ENCODE measurements at places on chromosomes 6 and 20.

- DNase-seq: peak; percentile 27
Measured at GRCh38 chr6:134034961-134035822, 17.2 kb downstream of the SLC2A12 start.

DNA sequence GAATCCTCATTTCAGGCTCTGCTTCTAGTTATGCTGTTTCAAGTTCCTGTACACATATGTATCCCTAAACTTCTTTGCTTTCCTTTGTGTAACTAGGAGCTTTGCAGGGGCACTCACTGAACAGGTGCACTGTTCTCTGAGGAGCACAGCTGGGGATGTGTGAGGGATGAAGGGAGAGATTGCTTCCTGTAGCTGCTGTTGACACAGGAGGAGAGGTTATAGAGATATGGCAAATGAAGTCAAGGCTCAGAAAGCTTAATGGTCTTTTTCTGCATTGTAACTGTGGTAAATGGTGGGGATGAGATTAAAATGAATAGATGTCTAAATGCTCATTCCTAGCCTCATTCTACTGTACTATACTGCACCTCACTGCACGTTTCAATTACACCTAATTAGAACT is 454.3 kb downstream of the BTBD3 start:
- no peak for DNase-seq

DNA sequence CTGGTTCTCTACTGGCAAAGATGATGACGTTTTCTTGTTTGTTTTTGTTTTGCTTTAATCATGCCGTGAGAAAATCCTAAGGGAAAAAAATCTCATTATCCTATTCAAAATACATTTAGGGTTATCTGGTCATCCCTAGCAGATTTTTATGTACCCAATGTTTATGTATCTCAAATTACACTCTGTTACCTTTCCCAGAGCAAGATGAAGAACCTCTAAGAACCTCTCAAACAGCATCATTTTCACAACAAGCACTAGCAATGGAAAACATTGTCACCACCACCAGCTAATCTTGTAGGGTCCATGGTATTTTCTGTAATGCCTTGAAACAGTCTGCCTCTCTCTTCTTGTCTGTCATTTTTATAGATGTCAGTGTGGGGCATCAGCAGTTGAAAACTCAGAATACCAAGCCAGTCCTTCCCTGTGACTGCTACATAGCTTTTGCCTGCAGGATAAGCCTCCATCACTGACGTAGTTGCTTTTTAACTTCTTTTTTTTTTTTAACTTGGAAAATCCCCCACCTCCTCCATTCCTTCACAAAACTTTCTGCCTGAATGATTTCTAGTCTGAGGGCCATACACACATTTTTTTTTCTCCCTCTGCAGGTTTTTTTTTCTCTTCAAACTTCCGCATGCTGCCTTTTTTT is 2.4 kb upstream of the SNAP25 start:
- DNase-seq: no peak

- no peak for DNase-seq
Measured at GRCh38 chr20:57412347-57413029, 21.3 kb downstream of the RBM38 start.

- no peak for DNase-seq
Measured at GRCh38 chr6:154673919-154674318, 59.3 kb upstream of the SCAF8 start.

DNA sequence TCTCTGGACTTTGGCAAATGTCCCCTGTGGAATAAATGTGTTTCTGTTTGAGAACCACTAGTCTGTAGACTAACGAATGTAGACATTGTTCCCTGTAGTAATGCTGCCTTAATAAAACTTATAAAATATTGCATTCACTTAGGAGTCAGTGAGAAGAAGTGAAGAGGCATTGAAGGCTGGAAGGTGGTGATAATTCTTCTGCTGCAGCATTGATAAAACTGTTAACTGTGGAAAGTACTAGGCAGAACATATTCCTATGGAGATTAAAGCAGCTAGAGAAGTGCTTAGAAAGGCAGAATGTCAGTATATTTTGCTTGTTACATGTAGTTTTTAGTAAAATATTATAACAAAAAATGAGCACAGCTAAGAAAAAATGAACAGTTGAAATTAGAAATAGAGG is 4.8 kb downstream of the PGK2 start:
- DNase-seq: no peak

GRCh38 chr6:21264288-21265033 is 329.1 kb upstream of the SOX4 start:
- no peak for DNase-seq

- DNase-seq: no peak
Measured at GRCh38 chr20:32513031-32513866, 71.9 kb downstream of the NOL4L start.

DNA sequence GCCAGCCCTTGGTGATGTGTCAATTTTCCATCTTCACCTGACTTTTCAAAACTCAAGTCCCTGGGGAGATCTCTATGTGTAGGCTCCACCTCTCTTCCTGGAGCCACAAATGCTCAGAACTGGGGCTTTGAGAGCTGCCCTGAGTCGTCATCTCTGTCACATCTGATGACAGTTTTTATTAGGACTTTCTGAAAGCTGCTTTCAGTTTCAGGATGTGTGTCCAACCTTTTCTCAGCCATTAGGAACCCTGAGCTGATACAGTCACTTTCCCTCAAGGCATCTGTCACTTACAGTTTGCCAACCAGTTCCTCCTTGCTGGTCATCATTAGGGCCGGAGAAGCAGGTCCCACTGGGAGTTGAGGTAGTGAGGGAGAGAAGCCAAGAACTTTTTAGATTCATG is 365.9 kb upstream of the CHD6 start:
- no peak for DNase-seq

DNA sequence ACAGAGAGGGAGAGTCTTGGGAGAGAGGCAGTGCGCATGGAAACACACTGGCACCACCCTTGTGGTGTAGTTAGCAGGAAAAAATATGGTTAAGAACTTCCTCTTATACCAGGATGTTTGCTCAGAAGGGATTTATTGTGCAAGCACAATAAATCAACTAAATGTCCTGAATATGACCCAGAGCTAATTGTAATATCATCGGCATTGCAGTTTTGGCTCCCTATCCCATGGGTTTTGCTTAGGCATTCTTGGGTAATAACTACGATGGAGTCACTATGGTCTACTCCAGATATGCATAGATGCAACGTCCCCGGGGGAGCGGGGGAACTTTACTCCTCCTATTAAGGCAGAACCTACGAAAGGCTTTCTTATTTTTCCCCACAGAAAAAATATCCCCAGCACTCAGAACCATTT is 751.6 kb downstream of the EYS start:
- no peak for DNase-seq

DNA sequence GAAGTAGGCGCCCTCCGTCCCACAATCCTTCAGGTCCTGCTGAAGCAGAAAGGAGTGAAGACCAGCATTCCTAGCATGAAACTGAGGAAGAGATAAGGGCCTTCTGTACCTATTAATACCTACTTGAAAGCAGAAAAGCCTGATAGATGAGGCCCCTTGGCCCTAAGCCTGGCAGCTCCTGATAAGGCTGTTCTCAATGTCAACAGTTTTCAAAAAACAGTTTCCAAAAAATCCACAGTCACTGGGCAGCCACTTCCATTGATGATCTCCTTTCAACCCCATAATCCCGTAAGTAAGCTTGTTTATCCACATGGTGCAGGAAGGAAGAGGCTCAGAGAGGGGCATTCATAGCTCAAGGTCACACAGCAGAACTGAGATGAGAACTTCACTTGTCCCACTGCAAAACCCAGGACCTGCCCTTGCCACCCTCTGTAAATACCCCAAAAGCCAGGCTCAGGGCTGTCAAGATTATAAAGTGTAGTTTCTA is 2.8 kb upstream of the E2F1 start:
- no peak for DNase-seq

GRCh38 chr6:112437058-112437457 is 89.9 kb downstream of the RFPL4B start:
- no peak for DNase-seq

DNA sequence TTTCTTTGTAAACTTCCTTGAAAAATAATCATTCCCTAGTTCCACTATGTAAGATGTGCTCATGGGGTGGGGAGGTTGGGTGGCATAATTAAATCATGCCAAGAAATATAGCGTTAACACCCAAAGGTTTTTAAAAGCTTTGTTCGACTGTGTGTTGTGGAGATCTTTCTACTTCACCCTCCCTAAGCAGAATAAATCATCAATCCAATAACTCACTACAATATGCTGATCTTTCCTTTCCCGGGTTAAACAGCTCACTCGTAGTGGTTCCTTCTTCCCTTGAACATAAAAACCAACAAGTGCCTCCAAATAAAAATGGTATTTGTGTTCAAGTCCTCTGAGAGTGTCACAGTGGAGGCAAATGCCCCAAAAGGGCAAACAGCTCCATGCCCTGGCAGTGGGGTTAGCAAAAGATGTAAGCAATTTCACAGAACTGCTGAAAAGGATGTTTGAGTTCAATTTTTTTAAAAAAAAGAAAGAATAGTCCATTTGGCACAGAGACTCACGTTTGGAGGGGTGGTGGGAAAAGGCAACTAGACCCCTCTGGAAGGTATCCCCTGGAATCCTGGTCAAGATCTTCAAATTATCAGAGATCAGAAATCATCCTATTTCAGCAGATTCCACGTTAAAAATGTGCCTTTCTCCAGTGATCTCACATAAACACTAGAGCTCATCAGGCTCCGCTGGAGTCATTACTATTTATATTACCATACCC is 99.1 kb downstream of the TFAP2A start:
- DNase-seq: no peak

- DNase-seq: peak; percentile 76
Measured at GRCh38 chr6:158818581-158819212, 471 bp downstream of the EZR start.

GRCh38 chr6:34928220-34928619 is 39.2 kb downstream of the ANKS1A start:
- no peak for DNase-seq

- DNase-seq: no peak
Measured at GRCh38 chr6:84093441-84094435, 60.2 kb downstream of the MRAP2 start.

DNA sequence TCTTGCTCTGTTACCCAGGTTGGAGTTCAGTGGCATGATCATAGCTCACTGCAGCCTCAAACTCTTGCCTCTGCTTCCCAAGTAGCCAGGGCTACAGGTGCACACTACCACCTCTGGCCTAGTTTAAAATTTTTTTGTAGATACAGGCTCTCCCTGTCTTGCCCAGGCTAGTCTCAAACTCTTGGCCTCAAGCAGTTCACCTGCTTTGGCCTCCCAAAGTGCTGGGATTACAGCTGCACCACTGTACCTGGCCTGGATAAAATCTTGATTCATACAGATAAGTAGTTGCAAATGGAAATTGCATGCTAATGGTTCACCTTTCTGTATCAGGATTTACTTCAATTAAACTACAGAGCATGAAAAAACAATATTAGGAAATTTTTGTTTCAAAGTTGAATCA is 4.2 kb downstream of the CD2AP start:
- no peak for DNase-seq

DNA sequence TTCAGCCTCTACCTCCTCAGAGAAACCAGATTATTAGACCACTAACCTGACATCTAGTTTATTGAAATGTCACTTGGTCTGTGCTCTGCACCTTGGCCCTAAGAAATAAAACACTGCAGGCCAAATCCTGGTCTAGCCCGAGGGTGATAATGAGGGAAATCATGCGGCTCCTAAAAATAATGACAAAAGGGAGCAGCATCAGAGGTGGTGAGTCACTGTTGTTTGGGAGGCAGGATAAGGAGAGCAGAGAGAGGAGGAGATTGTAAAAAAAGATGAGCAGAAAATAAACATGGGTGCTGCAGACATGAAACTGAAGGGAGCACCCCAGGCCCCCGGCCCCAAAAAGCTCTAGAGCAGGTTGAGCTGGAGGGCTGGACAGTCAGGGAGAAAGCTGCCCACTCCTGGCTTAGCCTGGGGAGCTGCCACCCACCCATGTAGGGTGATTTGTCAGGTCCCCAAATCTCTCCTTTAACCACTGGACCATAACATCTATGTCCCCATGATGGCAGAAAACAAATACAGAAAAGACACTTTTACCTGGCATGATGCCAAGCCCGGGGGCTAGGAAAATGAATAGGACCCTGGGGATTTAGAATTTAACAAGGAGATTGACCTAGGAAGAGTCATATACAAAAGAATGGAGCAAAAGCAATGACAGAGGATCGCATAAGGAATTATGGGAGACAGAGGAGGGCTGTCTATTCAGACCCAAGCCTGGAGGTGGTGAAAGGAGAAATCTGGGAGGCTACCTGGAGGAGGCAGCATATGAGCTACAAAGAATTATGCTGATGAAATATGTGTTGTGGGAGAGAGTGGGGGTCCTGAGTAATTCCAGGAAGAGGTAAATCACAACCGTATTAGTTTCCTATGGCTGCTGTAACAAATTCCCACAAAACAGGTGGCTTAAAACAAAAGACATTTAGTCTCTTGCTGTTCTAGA is 103.7 kb downstream of the SNAP25 start:
- no peak for DNase-seq

DNA sequence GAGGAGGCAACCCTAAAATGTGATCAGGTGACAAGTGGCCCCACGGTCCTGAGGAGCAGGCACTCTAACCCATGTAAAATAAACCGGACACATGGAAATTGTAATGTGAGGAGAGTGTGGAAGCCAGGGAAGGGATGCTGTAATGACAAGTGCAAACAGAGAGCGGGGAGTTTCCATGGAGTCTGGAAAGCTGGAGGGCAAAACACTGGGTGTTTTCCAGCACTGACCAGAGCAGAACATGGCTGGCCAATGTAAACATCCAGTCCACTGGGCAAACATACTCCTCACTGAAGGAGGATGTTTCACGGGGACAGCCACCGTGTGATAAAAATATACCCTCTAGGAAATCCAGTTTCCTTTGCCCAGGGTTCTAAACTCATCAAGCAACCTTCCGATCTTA is 219.0 kb upstream of the JARID2 start:
- no peak for DNase-seq

GRCh38 chr6:26187981-26188635 is 100.9 kb downstream of the HFE start:
- DNase-seq: no peak

DNA sequence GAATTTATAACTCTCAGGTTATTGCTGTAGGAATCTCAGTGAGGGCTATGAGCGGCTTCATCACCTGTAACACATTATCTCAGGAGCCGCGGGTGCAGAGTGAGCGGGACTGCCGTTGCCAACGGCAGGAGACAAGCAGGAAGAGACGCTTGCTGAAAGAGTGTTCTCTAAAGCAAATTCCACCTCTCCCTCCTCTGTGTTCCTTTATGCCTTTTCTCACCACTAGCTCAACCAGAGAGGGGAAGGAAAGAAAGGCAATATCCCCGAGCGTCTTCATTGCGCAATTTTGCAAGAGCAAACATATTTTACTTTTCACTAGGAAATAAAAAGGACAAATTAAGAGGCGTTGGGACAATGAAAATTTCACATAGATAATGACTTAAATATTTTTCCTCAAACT is 185.2 kb upstream of the EXOC2 start:
- no peak for DNase-seq

- DNase-seq: no peak
Measured at GRCh38 chr6:100517633-100518032, 52.9 kb upstream of the SIM1 start.

GRCh38 chr6:142015011-142015410 is 117.7 kb upstream of the GJE1 start:
- no peak for DNase-seq

GRCh38 chr6:40036186-40036585 is 101.9 kb upstream of the MOCS1 start:
- DNase-seq: no peak

GRCh38 chr6:169341706-169342105 is 88.1 kb upstream of the THBS2 start:
- DNase-seq: no peak

Data from Calu3 (cell line).